ENCODE measurements at places on chromosomes 4 and X.

- DNase-seq: no peak
Observed at GRCh38 chr4:80076681-80077080, 3.7 kb upstream of the ANTXR2 start.

- DNase-seq: no peak
Observed at GRCh38 chrX:29488919-29489318, 726.4 kb upstream of the MAGEB2 start.

DNA sequence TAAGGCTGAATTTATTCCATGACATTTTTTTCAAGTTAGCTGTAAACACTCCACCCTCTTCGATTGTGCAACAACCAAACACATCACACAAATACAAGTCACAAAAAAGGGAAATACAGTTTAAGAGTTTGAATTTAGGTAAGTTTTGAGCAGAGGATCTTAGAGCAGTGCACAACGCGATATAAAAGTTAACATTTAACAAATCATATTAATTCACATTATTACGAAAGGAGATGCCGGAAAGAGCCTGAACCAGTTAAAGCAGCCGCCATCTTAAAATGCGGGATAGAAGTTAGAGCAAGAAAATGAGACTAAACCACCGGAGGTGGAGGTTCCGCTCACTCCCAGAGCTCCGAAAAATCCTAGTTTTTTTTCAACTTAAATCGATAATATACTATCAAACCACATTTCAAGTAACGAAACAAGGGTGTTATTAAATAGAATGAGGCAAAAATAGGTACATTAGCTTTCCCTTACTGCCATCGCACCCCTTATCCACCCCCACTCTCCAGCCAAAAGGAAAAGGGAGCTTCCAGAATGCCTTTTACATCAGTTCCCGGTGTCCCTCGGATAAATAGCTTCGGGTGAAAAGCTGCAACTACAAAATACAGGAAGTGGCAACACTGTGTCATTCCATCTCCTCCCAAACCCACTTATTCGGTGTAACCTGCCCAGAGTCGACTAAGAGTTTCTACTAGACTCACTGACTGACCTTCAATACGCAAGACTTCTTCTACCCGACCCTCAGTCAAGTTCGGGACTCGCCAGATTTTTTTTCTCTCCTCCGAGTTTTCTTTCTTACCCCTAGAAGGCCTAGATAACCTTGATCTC, 1.9 kb downstream of the UBE2D3 start:
- peak; percentile 24 for DNase-seq

DNA sequence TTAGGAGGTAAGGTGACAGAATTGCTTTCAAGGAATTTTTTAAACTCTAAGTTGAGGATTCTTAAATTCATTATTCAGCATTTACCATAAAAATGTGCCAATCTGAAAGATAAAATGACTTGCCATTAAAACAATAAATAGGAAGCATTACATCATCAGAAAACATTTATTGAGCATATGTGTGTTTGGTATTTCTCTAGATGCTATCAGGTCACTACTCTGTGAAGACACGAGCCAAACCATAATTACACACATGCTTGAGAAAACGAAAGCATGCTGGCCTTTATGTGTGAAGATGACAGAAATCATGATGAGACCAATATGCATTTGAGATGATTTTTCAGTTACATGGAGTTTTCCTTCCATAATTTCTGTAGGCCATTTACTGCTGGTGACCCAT, 12.3 kb upstream of the IL21 start:
- no peak for DNase-seq

- no peak for DNase-seq
Observed at GRCh38 chr4:1572010-1572385, 112.1 kb downstream of the FAM53A start.

DNA sequence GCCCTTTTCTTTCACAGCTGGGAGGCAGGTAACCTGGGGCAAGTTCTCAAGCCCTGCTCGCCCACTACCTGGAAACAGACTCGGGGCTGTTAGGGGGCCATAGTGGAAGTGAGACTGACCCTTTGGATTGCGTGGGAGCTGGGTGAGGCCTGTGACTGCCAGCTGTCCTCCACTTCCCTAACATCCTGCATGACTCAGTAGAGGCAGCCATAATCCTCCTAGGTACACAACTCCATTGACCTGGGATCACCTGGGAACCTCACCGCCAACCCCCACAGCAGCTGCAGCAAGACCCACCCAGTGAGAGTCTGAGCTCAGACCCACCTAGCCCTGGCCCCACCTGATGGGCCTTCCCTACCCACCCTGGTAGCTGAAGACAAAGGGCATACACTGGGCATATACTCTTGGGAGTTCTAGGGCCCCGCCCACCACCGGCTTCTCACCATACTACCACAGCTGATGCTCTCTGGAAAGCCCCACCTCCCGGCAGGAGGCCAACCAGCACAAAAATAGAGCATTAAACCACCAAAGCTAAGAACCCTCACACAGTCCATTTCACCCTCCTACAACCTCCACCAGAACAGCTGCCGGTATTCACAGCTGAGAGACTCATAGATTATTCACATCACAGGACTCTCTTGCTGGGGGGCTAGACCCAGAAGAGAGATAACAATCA, 61.1 kb upstream of the DCTD start:
- DNase-seq: no peak

DNA sequence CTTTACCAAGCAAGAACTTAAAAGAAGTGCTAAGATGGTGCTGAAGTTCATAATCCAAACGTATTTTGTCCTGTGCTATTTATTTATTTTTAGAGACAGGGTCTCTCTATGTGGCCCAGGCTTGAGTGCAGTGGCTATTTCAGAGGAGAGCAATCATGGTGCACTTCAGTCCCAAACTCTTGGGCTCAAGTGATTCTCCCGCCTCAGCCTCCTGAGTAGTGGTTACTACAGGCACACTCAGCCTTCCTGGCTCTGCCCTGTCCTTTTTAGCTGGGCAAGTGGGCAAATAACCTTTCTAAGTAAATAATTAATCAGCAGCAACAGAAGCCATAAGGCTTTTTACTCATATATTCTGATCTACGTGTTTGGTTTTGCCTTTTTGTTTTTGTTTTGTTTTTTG, 2.6 kb downstream of the NSD2 start:
- DNase-seq: no peak

DNA sequence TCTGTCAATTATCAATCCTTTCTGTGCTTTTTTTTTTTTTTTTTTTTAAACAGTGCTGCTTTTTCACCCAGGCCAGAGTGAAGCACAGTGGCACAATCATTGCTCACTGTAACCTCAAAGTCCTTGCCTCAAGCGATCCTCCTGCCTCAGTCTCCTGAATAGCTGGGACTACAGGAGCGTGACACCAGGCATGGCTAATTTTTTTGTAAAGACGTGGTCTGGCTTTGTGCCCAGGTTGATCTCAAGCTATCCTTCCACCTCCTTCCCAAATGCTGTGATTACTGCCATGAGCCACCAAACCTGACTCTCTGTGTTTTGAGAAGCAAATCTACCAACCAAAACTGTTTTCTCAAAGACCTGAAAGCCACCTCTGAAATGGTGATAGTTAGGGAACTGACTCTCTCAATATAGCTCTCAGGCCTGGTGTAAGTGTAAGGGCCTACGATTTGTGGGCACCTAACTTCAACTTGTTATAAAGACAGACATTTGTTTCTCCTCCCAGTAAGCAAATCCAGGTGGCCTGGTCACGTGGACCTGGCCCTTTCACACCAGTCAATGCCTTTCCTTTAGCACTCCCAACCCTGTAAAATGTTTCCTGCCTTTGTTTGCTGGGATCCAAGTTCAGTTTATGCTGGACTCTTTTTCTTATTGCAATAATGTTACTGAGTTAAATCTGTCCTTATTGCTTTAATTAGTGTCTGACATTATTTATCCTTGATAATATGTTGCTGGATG, 2015.9 kb downstream of the PCDH7 start:
- no peak for DNase-seq

All from CD4-positive, alpha-beta T cell treated with Interleukin-17A for 4 hours (primary cell).